ENCODE measurements at places on chromosomes 12 and 14.

- no peak for DNase-seq
Measured at GRCh38 chr12:106723416-106723815, 51.1 kb upstream of the RIC8B start.

DNA sequence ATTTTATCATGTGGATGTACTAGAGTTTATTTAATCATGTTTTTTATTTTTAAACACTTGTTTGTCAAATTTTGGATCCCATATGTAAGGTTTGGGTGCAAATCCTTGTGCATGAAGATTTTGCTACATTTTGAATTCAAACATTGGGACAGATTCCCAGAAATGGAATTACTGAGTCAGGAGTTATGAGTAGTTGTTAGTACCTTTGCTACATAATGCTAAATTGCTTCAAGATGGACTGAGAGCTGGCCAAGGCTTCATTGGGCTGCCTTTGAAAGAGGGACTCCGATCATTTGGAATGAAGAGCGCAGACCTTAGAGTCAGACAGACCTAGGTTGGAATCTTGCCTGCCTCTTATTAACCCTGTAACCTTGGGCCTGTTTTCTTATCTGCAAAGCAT lies 154.9 kb upstream of the PWP1 start:
- no peak for DNase-seq

GRCh38 chr12:109541413-109541726 lies 31.9 kb downstream of the MMAB start:
- no peak for DNase-seq

- no peak for DNase-seq
Measured at GRCh38 chr12:47231456-47231855, 151.7 kb upstream of the AMIGO2 start.

DNA sequence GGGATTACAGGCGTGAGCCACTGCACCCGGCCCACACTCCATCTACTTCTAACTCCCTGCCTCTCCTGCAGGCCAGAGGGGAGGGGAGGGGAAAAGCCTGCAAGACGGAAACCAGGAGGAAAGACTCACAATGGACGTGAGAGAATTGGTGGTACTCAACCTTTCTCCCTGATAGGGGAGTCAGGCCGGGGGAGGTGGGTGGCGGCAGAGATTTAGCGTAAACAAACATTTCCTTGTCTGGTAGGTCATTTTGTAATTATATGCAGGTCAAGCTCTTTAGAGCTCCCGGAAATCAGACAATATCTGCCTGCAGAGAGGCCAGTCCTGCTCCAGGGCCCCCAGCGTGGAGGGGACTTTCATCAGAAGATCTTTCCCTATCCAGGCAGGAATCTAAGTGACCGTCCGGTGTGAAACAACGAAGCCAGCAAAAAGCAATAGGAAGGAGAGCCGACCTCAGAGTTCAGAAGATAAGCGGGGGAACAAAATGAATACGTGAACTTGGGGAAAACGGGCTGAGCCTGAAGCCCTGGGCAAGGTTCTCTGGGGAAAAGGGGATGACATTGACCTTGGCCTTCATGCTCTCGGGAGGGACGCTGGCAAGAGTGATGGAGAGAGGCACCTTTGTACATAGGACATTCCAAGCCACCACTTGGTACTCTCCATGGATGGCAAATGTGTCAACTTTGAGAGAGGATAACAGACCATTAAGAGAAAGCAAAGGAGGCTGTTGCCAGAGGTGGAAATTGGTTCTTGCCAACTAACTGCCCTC lies 62.3 kb downstream of the SPRING1 start:
- DNase-seq, result no peak

DNA sequence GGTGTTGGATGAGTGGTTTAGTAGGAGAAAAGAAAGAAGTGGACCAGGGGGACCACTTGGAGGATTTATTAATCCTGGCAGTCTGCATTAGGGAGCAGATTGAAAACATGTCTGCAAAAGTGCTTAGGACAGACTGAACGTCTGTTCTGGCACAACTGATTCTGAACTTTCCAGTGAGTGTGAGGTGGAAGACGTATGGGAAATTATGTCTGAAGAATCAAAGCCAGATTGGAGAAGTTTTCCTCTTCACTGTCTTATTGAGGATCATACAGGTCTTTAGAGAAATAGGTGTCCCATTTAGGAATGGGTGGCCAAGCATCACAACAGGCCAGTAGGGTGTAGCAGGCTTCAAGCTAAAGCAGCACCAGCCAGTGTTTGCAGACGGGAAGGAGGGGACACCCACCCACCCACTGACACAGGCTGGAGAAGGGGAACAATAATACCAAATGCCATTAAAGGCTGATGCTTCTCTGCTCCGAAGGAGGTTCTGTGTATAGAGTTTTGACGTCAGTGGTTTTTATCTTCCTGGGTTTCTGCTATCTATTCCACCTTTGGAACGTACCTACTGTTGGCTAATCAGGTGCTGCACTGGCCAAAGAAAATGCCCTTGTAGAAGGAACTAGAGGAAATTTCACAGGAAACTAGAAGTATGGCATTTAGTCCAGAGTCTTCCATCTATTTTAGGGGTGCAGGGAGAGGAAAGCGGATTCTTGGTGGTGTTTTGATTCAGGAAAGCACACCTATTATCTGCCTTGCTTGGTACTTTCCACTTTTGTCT lies 1.8 kb downstream of the SRRM4 start:
- no peak for DNase-seq

DNA sequence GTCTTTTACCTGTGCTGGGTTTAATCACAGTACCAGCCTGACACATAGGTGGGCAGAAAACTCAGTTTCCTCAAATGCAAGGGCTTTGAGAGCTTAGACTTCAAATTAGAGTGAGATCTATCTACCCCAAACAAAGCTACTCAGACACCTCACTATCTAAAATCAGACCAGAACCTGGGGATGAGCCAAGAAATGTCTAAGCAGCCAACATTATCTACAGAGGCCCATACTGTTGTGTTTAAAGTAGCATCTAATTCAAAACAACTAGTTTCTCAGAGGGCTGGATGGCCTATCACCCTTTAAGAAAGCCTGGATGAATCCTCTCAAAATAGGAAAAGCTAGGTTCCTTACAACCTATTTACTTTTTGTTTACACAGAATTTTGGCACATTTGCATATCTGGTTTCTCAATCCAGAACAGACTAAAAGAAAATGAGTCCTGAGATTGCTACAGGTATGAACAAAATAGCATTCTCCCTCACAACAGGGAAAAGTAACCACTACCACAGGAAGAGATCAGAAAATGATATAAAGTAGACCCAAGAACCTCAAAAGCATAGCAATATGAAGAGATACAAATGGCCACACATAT lies 142.4 kb downstream of the ZFP36L1 start:
- no peak for DNase-seq

DNA sequence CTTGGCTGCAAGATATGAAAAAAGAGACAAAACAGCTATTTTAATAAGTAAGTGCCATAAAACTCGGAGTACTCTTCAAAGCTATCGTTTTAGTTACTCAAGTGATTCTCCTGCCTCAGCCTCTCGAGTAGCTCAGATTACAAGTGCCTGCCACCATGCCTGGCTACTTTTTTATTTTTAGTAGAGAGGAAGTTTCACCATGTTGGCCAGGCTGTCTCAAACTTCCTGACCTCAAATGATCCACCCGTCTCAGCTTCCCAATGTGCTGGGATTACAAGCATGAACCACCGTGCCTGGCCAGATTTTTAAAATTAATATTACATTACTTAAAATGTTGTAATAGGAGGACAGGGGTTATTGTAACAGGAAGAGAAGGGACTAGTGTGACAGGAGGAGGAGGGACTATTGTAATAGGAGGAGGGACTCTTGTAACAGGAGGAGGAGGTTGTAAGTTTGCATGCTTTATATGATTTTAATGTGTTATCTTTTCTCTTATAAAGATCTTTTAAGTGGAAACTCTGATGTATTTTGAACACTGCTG lies 61.3 kb downstream of the KITLG start:
- DNase-seq, result no peak

- no peak for DNase-seq
Measured at GRCh38 chr14:23366426-23366921, 1.5 kb upstream of the EFS start.

GRCh38 chr14:71243697-71244096 lies 336.4 kb downstream of the PCNX1 start:
- no peak for DNase-seq

GRCh38 chr12:49961111-49961922 lies at the start of gene AQP5:
AQP5 (plus strand) TSS chr12:49961872; CDS start chr12:49962018, 146 bp downstream.
- no peak for DNase-seq

GRCh38 chr12:42935756-42936155 lies 346.2 kb upstream of the PRICKLE1 start:
- no peak for DNase-seq

DNA sequence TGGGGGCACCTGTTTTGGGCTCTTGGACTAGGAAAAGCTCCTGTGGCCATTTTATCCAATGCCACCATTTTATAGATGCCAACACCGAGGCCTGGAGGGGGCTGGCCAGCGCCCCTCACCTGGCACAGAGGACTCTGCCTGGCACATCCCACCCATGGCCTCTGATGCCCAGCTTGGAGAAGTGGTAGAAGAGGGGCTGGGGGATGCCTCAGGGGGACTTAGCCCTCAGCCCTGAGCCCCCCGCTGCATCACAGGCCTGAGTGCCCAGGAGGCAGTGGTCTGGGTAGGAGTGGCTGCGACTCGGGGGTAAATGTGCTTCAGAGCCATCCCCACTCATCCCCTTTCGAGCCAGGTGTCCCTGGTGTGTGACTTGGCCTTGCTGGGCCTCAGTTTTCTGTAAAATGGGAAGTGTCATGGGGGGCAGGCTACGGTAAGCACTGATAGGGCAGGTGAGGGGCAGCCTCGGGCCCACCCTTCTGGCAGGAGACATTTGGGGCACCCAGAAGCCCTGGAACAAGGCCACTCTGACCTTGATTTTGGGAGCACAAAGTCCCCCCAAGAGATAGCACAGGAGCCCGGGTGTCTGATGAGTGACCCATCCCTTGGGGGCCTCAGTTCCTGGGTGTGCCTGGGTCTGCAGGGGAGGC lies 22.5 kb downstream of the SH2B3 start:
- DNase-seq, result no peak

GRCh38 chr12:70609739-70610491 lies 27.3 kb downstream of the PTPRB start:
- no peak for DNase-seq

DNA sequence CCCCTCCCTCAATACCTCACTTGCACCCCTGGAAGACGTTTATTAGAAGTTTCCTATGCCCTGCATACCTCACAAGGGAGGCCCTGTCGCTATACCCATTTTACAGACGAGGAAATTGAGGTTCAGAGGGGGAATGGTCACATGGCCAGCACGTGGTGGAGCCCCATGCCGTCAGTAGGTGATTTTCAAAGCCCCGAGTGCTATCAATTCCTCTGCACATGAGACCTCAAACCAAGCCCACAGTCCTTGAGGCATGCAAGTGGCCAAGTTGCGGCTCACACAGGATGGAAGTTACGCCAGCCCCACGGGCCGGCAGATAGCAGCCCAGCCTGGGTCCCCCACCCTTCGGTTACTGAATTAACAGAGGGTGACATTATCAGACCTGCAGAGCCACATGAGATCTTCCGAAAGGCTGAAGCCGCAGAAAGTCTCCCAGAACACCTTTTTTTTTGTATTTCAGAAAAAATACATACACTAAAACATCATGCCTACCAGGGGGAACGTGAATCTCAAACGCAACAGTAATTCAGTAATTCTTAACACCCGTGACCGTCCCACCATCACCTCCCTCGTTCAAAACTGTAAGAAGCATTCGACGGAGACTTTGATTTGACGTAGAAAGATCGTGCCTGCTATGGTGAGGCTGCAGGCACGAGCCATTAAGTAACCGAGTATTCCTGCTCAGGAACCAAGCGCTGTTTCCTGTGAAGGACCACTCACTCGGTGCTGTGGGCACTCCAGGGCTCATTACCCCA lies 129.0 kb downstream of the RFLNA start:
- DNase-seq, result no peak

- no peak for DNase-seq
Measured at GRCh38 chr12:83036847-83037246, 350.1 kb downstream of the TMTC2 start.

GRCh38 chr14:97806891-97807290 lies 1009.7 kb downstream of the VRK1 start:
- no peak for DNase-seq

- no peak for DNase-seq
Measured at GRCh38 chr14:88195676-88196075, 127.4 kb downstream of the KCNK10 start.

DNA sequence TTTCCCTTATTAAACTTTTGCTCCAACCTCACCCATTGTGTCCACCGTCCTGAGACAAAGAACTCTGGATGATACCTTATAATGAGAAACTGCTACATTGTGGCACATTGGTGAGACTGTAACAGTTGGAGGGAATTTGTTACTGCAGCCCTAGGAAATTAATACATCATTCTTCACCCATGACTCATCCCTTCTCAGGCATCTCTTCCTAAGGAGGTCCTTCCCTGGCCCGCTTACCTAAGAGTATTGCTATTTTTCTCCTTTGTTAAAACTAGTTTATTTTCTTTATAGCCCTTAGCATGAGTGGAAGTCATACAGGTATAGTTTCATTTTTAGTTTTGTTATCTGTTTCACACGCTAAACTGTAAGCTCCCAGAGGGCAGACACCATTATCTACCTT lies 87.1 kb downstream of the TMEM260 start:
- DNase-seq, result no peak

Measured in AML-193 (cell line).